Endothelial cell (in vitro differentiated cells): ENCODE measurements at places on chromosomes 7 and 10. TPM values are rescaled to one million over a fixed set of nuclear protein-coding genes. Genes with fewer than 3 reads are reported as not detected.

GRCh38 chr7:36021367-36021766 lies 131.7 kb upstream of the EEPD1 start:
- DNase-seq = peak; percentile 60

GRCh38 chr7:20388084-20388483 lies 57.4 kb downstream of the ITGB8 start:
- no peak for DNase-seq

DNA sequence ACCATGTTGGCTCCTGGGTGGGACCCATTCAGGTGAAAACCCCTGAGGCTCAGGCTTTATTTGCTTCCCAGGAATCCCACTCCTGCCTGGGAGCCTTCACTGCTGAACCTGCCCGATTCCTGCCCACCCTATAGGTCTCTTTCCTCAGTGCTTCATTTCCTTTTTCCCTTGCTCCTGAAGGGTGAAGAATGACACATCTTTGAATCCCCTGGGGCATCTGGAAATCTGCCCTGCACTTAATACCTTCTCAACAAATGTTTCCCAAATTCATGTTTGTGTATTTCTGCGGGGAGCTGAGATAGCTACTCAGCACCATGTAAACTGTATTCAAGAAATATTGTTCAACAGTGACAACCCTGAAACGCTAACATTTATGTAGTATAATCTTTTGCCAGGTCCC lies 10.3 kb upstream of the PCBD1 start:
- no peak for DNase-seq

GRCh38 chr7:22153432-22154142 lies 203.4 kb downstream of the RAPGEF5 start:
- DNase-seq = no peak

DNA sequence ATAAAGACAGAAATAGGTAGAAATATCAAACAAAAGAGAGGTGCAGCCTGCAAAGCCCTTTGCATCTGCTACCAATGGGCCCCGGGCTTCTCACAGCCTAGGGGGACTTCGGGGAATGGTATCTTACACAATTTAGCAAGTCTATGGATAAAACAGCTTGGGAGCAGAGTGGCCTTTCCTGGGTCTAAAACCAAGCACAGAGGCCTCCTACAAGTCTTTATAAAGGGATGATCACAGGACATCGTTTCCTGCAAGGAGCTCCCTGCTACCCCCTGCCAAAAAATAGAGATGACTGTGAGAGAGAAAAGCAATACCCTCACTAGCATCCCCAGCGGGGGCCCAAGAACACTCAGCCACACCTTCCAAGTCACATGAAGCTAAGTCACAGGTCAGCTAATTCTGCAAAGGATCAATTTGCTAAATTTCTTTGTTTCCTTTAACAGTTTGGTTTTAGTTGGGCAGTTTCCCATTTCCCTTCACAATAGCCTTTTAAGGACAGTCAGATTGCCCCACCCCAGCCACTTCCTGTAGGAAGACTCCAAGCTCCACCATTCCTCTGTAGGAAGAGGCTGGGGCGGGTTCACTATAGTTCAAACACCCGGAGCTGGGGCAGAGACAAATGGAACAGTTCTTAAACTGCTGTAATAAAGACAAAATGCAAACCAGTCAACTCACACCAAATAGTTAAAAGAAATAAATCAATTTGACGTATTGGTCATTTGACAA lies 105.5 kb downstream of the SLIT1 start:
- no peak for DNase-seq

AKR1C4 gene
- not detected for total RNA-seq

GRCh38 chr7:1670894-1671593 lies 967 bp downstream of the ELFN1 start:
- no peak for DNase-seq

DNA sequence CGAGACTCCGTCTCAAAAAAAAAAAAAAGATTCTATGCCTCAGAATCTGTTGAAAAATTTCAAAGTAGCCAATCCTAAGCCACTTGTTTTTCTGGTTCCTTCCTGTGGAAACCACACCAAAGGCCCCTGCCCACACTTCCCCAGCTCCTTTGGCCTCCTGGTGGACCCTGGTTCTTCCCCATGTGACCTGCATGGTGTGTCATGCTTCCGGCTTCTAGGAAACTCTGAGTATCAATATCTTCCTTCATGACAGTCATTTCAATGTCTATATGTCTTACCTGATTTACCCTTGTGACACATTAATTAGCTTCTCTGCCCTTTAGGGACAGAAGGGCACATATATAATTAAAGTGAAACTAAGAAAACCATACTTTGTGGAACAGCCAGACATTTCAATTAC lies 80.4 kb upstream of the GRB10 start:
- no peak for DNase-seq

PNLIPRP1 gene
- total RNA-seq = not detected

GRCh38 chr10:79207096-79207357 lies 138.3 kb downstream of the ZMIZ1 start:
- DNase-seq = no peak
